Non-pigmented ciliary epithelial cell (primary cell): ENCODE measurements at places on chromosomes 2 and 18.

DNA sequence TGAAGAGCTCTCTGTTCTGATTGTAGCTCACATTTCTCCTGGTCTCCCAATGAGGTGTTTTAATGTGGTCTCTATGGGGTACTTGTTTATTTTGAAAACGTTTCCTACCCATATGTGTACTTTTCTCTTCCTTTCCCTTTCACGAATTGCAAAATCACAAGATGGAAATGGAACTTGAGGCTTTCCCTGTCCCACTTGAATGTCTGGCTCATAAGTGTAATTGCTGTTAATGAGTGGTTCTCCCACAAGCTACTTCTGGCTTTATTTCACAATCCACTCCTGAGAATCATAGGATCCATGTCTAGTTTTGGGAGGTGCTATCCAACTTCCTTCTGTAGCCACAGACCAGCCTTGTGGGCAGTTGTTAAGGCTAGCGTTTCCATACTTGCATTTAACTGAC is 81.1 kb upstream of the CAVIN2 start:
- DNase-seq: no peak

DNA sequence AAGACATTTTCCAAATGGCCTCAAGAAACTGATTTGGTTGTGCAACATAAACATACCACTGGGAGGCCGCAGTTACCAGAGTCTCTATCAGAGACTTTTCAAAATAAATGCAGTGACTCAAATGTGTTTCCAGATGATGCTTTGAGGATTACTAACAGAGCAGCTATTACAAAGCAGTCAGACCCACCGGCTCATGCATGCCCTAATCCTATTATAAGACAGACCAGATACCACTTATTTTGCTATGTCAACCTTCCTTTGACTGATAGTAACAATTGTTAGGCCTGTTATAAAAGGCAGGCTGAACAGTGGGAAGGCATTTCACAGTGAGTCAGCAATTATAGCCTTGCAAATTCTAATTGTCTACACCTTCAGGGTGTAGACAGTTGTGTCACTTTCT is 217.7 kb downstream of the LRRTM1 start:
- no peak for DNase-seq

DNA sequence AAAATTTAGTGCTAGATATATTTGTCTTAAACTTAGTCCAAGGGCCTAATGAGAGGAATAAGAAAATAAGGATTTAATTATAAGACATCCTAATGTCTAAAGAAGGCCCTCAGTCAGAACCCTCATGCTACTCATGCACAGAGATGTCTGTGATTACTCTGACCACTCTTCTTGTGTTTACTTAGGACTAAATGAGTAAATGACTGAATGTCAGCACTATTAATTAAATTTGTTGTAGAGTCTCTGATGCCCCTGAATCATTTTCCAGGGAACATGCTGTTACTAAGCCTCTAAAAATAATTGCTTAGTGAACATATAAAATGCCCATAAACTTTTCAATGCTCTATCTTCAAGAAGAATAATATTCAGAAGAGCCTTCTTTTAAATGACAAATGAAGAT is 32.4 kb downstream of the GULP1 start:
- DNase-seq: no peak

DNA sequence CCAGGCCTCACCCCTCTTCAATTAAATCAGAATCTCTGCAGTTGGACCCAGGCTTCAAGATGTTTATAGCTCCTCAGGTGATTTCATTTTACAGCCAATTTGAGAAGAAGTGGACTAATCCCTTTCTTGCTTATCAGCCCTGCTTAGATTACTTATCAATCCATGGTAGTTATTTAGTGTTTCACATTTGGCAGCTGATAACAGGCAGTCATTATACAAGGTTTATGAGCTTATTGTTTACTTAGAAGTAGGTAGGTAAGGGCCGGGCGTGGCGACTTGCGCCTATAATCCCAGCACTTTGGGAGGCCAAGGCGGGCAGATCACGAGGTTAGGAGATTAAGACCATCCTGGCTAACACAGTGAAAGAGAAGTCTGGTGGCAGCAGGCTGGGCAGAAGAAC is 237.5 kb downstream of the CTNNA2 start:
- no peak for DNase-seq

DNA sequence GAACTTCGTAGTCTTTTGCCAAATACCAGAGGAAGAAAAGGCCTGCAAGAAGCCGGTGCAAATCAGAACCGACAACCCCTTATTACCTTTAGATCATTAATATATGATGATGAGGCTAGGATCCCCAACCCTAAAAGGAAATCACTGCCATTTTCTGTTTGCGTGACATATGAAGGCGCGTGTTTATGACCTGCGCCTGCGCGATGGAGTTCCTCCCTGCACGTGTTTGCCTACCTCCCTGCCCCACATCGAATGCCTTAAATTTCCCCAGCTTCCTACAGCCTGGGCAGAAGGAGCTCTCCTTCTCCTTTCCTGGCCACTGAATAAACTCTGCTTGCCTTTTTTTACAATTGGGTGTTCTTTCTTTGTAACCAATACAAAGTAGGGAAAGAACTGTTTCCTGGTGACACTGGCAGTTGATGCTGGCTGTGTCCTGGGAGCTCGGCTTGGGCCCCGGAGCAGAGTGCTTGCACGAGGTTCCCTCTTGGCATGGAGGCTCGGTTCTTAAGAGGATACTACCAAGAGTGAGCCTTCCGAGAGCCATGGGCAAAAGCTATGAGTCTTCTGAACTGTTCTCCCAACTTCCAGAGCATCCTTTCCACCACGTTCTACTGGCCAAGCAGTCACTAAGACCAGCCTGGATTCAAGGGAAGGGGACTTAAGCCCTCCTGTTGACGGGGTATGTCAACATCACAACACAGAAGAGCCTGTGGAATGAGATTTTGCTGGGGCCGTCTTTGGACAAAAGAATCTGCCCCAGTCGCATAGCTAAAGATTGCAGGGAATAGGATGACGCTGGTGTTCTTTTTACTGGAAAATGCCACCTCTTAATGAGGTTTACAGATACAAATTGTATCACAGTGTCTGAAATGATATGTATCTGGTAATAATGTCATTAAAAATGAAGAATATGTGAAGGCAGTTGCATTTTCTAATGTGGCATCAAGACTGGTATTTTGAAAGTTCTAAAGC is 179.8 kb downstream of the SH3BP4 start:
- no peak for DNase-seq

DNA sequence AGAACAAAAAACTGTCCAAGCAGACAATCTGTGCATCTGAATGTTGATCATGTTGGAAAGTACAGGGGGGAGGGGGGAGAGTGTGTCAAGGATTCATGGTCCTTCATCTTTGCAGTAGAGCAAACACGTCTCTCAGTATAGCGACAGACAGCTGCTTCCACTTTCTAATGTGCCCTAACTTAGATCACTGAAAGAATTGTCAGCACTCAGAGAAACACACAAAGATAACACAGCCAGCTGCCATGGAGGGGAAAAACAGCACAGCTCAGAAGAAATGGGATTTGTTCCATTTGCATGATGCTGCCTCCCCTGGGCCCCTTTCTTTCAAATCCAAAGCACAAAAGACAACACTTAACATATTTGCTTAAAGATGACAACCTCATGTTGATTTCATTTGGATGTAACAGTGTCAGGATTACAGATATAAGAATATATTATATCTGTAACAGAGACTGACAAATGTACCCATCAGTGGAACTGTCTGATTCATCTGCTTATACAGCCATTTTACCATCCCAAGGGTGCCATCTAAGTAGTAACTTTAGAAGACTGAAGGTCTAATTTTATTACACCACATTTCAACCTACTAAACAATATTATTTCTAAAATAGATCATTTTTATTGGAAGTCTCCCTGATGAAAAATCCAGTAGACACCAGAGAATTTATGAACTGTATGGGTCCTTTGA is 17.7 kb downstream of the FIGN start:
- DNase-seq: no peak

DNA sequence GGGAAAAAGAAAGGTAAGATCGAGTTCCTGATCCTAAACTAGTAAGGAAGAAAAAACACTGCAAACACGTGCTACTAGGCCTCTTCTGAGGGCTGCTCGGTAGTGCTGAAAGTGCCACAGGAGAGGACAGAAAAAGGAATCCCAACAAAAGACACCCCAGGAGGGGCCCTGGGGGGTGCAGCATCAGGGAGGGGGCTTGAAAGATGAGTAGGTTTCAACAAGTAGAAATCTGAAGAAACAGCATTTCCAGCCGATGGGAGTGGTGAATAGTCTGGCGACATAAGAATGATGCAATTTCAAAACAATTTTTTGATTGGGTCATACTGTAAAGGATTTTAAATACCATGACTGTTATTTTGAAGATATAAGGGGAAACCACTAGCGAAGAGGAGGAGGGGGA is 98.6 kb downstream of the NOL10 start:
- no peak for DNase-seq

DNA sequence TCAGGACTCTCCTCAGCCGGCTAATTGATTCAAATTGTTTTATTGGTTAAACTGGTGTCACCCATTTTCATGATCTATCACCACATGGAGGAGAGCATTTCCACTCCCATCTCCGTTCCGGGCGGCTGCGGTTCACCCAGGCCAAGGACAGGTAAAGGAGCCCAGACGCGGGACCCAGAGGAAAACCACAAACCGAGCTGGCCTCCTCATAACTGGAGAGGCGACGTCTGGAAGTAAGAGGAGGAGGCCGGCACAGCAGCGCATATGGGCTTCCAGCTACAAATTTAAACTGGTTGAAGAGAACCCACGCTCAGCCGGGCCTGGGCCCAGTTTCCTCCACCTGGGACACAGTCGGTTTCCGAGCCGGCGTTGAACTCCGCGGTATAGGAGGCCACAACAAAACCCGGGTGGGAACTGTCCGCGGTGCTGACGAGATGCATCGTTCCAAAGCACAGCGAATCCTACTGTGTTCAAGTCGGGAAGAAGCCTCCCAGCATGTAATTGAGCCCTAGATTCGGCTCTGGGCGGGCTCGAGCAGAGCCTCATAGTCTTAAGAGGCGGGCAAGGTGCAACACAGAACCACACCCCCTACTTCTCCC is 3.0 kb upstream of the SKOR2 start:
- no peak for DNase-seq

GRCh38 chr2:60302377-60303126 is 250.9 kb downstream of the BCL11A start:
- DNase-seq: no peak

DNA sequence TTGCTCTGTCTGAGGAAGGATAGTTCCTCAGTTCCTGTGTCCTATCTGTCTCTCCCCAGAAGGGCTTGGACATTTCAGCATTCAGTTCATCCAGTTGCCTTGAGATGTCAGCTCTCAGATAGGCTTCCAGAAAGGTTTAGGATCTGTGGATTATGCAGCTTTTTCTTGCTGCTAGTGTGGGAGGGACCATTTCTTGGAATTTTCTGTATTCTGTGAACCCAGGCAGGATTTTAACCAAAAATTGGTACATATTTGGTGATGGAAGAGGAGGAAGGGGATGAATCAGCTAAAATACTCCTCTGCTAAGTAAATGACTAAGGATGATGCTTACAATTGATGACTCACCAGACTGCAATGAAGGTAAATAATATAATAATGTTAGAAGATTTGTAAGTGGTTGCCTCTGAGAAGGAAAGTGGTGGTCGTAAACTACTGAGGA is 58.6 kb upstream of the DOCK10 start:
- DNase-seq: peak; percentile 90

- DNase-seq: no peak
Measured at GRCh38 chr2:231894566-231895380, 31.4 kb downstream of the NPPC start.

DNA sequence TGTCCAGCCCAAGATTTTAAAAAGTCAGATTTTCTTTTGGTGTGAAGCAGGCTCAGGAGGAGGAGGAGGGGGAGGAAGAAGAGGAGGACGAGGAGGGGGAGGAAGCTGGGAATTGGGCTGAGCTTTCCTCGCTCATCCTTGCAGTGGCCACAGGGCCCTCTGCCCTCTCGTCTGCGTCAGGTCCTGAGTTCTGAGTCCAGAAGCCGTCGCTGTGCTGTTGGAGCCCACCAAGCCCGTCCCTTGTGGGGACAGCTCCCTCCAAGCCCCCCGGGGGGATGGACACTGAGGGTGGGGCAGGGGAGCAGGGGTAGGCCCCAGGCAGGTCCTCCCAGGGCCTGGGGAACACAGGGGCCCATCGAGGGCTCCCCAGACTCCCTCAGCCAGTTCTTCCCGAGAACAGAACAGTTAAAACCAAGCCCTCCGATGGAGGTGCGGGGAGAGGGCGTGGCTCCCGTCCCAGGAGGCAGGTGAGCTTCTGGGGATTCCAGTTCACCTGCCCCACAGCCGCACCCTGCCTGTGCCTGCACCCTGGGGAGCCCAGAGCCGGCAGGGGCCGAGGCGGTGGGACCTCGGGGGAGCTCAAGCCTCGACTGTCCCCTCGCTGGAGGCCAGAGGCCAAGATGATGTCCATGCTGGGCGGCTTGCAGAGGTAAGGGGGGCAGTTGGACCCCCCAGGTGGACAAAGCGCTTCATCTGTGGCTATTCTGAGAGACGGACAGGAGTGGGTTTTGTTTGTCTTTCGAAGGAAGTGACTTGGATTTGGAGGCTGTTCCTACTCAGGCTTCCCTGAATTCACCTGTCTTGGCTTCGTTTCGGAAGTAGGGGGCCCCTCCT is at the start of gene GAL3ST2:
Gene GAL3ST2, plus strand, starts transcription at position 487 of the 834 bp plus-strand sequence. Its CDS starts 134 bp downstream, at position 621.
- DNase-seq: no peak

DNA sequence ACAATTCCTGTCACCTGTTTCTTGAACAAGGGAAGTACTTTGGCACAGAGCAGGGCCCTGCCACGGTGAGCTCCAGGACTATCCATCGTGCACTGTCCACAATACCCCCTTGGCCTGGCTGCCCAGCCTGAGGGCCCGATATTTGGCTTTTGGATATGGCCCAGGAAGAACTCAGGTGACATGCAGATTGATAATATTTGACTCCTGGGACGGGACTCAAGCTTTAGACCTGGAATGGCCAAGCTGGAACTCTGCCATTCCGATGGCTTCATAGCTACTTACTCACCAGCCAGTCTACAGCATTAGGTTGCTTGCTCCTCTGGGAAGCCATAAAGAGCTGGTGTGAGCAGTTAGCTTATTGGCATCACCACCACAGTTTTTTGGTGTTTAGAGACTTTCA is 26.6 kb downstream of the EML6 start:
- no peak for DNase-seq

DNA sequence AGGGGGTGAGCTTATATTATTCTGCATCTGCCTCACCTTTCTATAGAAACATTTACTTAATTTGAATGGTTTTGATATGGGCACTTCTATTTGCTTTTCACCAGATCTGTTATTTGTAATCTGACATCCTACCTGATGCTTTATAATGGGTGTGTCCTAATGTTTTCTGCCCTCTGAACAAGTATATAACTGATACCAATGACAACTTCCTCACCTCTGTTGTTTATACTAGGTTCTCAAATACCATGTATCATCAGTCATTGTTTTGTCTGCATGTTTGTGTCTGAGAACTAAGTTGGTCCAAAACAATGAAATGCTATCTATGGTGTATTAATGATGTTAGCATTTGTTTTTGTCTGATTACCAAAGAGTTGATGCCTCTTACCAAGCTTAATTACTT is 45.8 kb downstream of the ITGA6 start:
- DNase-seq: no peak

DNA sequence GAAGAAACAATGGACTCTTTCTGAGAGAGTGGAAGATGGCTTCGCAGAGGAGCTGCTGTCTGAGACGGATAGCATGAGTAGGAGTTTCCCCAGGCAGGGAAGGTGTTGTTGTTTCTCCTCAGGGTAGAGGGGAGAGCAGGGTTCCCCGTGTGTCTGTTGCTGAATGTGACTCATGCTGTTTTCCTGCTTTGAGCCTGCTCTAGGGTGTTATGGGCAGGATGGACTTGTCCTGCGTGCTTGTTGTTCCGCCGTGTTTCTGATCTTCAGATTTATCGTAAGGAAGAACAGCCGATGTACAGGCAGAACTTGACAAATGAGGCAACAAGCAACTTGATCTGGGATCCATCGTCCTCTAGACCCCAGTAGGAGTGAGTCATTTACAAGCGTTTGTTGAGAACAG is 19.7 kb upstream of the MYCN start:
- no peak for DNase-seq

GRCh38 chr2:223003191-223003590 is 48.8 kb upstream of the KCNE4 start:
- DNase-seq: no peak
